ENCODE measurements at places on chromosomes 6 and 20.

- DNase-seq: no peak
Measured at GRCh38 chr6:10098756-10099528, 315.9 kb downstream of the TFAP2A start.

- no peak for DNase-seq
Measured at GRCh38 chr6:73460056-73460455, 1.5 kb upstream of the MTO1 start.

DNA sequence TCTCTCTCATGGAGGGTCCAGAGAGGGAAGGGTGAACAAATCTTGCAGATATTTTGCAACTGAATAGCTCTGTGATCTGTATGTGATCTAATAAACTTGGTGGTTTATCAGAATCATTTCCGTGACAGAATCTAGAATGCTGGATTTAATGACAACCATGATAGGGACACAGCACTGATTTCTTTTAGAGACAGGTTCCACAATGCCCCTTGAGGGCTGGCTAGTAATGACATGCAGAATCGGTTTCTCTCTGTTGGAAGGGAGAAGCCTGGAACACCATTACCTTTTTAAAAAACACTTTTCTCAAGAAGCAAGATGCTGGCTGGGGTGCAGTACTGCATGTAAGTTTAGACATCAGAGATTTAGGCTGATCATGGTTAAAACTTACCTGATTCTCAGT is 313.4 kb downstream of the CDH26 start:
- no peak for DNase-seq

DNA sequence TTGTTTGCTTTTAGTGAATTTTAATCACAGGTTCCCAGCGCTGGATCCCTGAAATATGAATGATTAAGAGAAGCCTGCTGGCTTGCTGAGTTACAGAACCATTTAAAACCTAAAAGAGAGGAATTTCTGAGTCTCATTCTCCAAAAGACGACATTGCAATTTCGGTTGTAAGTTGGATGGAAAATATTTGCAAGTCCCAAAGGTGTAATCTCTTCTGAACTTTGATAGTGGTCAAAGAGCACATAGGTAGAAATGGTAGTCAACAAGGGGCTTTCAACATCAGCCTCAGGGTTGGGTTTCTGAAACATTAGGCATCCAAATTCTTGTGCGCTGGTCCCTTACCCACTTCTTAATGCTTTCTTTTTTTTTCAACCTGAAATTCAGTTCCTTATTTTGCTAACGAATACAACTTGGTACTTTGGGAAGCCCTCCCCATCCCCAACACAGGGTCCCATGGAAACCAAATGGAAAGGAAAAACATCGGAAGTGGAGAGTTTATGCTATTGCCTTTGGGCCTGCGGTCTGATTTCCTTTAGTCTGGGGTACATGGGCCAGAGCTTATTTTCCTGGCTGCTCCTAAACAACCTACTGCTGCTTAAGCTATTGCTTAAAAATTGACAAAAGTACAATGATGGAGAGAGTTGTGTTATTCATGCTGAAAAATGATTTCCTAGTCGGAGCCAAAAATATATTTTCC is 117.0 kb upstream of the KCNK16 start:
- DNase-seq: no peak

DNA sequence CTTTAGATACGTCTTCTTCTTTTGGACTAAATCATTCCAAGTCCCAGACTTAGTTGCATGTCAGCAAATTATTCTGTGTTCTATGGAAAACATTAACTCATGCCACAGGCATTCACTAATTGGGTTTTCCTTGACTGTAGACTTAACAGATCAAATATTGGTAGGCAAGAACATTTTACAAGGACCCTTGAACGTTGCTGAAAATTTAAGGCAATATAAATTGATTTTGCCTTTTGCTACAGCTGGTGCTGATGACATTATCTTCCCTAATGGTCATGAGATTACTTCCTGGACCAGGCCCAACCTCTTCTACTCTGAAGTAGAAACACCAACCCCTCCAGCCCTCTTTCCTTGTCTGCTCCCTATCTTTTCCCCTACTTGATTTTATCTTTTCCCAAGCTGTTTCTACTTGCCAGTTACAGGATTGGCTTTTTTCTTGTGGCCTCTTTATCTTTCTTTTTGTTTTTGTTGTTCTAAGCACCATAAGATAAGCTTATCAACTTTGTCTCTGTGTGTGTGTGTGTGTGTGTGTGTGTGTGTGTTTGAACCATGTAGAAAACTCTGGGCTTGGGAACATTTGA is 514.0 kb upstream of the SOX4 start:
- DNase-seq: no peak

GRCh38 chr6:162999575-163000285 is 272.0 kb downstream of the PACRG start:
- DNase-seq: no peak

DNA sequence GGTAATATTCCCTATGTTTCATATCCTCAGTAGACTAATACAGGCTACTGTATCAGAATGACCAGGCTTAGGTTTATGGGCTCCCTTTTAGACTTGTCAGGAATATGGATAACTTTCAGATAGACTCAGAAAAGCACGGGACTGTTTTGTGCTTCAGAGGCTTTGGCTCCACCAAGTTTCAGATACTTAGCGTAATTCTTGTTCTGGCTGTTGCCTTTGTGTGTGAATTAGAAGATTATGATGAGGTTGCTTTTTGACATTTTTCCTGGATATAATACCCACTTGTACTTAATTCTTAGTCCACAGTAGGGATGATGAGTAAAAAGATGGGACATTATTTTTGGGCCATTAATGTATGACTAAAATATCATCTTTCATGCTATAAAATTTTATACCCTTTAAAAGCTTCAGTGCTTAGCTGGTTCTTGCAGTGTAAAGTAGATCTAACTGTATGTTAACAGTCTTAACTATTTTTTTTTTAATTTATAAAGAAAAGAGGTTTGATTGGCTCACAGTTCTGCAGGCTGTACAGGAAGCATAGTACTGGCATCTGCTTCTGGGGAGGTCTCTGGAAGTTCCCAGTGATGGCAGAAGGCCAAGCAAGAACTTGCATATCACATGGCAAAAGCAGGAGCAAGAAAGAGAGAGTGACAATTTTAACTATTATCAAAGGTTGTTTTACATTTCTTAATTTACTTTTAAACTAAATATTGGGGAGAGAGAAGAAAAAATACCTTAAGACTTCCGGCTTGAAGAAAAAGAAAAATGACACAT is 120.7 kb downstream of the ZFAND3 start:
- DNase-seq: no peak

GRCh38 chr20:50054626-50055511 is 58.1 kb downstream of the UBE2V1 start:
- DNase-seq: no peak

Data from stimulated activated CD8-positive, alpha-beta memory T cell treated with anti-CD3 and anti-CD28 coated beads, Interleukin-4, amount 100 ng/mL, for 1 hour (primary cell).